Temporal lobe (tissue), 4 donors: ENCODE measurements at places on chromosomes 2 and 18. TPM values are rescaled to one million over a fixed set of nuclear protein-coding genes. Genes with fewer than 3 reads are reported as not detected.

TM4SF20 gene
- not detected for total RNA-seq

SPIRE1 gene
- total RNA-seq = 78.7 TPM

FTCDNL1 gene
- total RNA-seq = 5.4 TPM

SLC16A14 gene
- total RNA-seq = 41.6 TPM

DCDC2C gene
- total RNA-seq = 0.49 TPM

FKBP7 gene
- total RNA-seq = 11.3 TPM

SMAD7 gene
- total RNA-seq = 11.1 TPM

CPLX4 gene
- under 0.01 TPM for total RNA-seq

ADRA2B gene
- total RNA-seq = not detected

PDE6D gene
- 24.6 TPM for total RNA-seq

LOXL3 gene
- 11.1 TPM for total RNA-seq

ELOA2 gene
- total RNA-seq = not detected

VWA3B gene
- total RNA-seq = 0.98 TPM

POTEI gene
- under 0.01 TPM for total RNA-seq

NEB gene
- 1.7 TPM for total RNA-seq
